Right atrium auricular region (tissue), 2 donors: ENCODE measurements at places on chromosomes 3 and 15. TPM values are rescaled to one million over a fixed set of nuclear protein-coding genes. Genes with fewer than 3 reads are reported as not detected.

DNA sequence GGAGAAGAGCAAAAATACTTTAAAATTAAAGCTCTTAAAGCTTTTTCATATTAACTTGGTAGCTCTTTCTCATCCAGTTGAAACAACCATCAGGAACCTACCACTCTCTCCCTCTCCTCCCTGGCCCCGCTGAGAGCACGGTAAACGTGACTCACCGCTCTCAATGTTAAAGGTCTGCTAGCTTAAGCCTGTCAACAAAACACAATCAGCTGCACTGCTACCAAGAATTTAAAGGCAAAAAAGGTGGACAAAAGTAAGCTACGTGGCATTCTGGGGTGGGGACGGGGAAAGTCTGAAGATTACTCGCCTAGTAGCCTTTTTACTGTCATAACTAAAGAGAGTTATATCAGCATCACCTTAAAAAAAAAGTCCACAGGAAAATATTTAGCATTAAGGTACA lies 8.4 kb upstream of the GP5 start:
- no peak overlapping the region for H3K4me3 ChIP-seq
- no peak for DNase-seq
- no peaks in the 10 kb centered on the region for H3K4me1 ChIP-seq
- peaks cover 35% of the 10 kb centered on the region for H3K36me3 ChIP-seq
- H3K27me3 ChIP-seq: no peaks in the 10 kb centered on the region

- H3K27me3 ChIP-seq: no peaks in the 10 kb centered on the region
- H3K36me3 ChIP-seq: peaks cover 43% of the 10 kb centered on the region
Measured at GRCh38 chr3:100358413-100358812, 23.9 kb downstream of the NIT2 start.

- no peaks in the 10 kb centered on the region for H3K4me1 ChIP-seq
- peaks cover 5% of the 10 kb centered on the region for H3K36me3 ChIP-seq
- no peak overlapping the region for H3K27ac ChIP-seq
- DNase-seq: no peak
- no peak overlapping the region for H3K4me3 ChIP-seq
- no peaks in the 10 kb centered on the region for H3K27me3 ChIP-seq
Measured at GRCh38 chr15:42385206-42385979, 26.1 kb downstream of the CAPN3 start.

- no peaks in the 10 kb centered on the region for H3K27me3 ChIP-seq
- no peak for DNase-seq
- H3K4me3 ChIP-seq: no peak overlapping the region
- no peaks in the 10 kb centered on the region for H3K36me3 ChIP-seq
- peak overlapping the region; percentile 49 for H3K27ac ChIP-seq
Measured at GRCh38 chr3:63967675-63968611, 55.4 kb downstream of the PSMD6 start.

- H3K27ac ChIP-seq: no peak overlapping the region
- H3K36me3 ChIP-seq: no peaks in the 10 kb centered on the region
- H3K4me1 ChIP-seq: peaks cover 7% of the 10 kb centered on the region
- H3K4me3 ChIP-seq: no peak overlapping the region
- no peak for DNase-seq
Measured at GRCh38 chr3:141267629-141268028, 36.0 kb downstream of the PXYLP1 start.

- H3K36me3 ChIP-seq: no peaks in the 10 kb centered on the region
- H3K4me3 ChIP-seq: no peak overlapping the region
- no peaks in the 10 kb centered on the region for H3K27me3 ChIP-seq
Measured at GRCh38 chr15:77547801-77548588, 84.7 kb downstream of the LINGO1 start.

- peaks cover 14% of the 10 kb centered on the region for H3K36me3 ChIP-seq
- H3K4me1 ChIP-seq: no peaks in the 10 kb centered on the region
- no peak overlapping the region for H3K27ac ChIP-seq
Measured at GRCh38 chr3:123225016-123225415, 23.3 kb downstream of the SEC22A start.

- no peaks in the 10 kb centered on the region for H3K27me3 ChIP-seq
- no peak overlapping the region for H3K27ac ChIP-seq
- no peak for DNase-seq
- no peaks in the 10 kb centered on the region for H3K4me1 ChIP-seq
Measured at GRCh38 chr15:71743861-71744382, 66.4 kb upstream of the NR2E3 start.

DNA sequence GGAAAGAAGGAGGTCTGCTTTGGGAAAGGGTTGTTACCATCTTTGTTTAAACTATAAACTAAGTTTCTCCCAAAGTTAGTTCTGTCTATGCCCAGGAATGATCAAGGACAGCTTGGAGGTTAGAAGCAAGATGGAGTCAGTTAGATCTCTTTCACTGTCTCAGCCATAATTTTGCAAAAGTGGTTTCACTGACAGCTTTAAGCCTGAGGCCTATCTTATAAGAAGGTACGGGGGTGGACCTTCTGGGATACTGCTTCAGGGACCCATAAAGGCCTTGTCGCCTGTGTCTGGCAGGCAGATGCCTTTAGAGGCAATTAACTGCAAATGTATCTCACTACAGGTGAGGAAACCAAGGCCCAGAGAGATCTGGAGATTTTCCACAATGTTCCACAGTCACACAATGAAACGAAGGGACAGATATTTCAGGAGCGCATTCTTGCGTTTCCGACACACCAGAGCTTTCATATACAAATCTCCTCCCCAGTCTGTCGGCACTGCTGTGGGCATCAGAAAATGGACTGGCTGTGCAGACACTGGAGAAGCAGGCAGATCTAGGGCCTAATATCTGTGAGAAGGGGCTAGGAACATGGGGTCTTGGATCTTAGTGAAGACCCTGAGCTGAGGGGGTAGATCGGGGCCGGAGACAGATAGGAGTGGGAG lies 169.5 kb upstream of the SMAD3 start:
- H3K4me1 ChIP-seq: no peaks in the 10 kb centered on the region
- no peak overlapping the region for H3K4me3 ChIP-seq
- no peak overlapping the region for H3K27ac ChIP-seq
- no peaks in the 10 kb centered on the region for H3K36me3 ChIP-seq
- H3K27me3 ChIP-seq: no peaks in the 10 kb centered on the region
- no peak for DNase-seq

GRCh38 chr3:132342610-132343009 lies 25.4 kb downstream of the ACP3 start:
- no peaks in the 10 kb centered on the region for H3K36me3 ChIP-seq
- no peak overlapping the region for H3K27ac ChIP-seq
- no peaks in the 10 kb centered on the region for H3K27me3 ChIP-seq
- no peak overlapping the region for H3K4me3 ChIP-seq
- no peak for DNase-seq
- H3K4me1 ChIP-seq: no peaks in the 10 kb centered on the region

DNA sequence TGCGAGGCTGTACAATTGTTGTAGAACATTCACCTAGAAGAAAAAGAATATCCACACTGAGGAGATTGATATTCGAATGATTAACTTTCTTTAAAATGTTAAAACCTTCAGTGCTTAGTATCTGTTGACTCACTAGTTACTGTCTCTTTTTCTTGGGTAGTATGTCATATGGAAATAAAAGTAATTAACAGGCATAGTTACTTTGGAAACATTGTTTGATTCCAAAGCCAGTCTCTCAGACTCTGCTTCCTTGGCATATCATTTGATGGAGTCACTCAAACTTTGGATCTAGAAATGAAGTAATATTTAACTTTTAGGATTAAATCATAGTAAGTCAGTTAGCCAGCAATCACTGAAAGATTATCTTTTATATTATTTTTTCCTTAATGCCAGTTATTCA lies 63.4 kb downstream of the MAP2K5 start:
- no peaks in the 10 kb centered on the region for H3K27me3 ChIP-seq
- H3K27ac ChIP-seq: no peak overlapping the region
- peaks cover 5% of the 10 kb centered on the region for H3K36me3 ChIP-seq

DNA sequence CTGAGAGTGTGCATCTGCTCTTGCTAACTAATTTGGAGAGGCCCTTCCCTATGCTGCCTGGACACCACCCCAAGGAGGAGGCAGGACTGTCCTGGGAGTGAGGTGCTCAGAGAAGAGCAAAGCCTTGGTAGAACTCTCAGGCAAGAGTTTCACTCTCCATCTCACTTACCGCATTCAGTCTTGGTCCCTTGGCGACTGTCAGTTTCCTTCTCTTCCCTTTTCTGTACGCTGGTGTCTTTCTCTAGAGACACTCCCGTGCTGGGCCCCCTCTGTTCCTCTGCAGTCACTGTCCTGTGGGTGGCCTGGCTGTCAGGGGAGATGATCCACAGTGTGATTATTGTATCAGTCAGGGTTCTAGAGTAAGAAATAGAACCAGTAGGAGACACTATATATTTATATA lies 44.0 kb downstream of the IDH2 start:
- H3K27ac ChIP-seq: no peak overlapping the region
- H3K4me3 ChIP-seq: no peak overlapping the region
- H3K4me1 ChIP-seq: no peaks in the 10 kb centered on the region

DNA sequence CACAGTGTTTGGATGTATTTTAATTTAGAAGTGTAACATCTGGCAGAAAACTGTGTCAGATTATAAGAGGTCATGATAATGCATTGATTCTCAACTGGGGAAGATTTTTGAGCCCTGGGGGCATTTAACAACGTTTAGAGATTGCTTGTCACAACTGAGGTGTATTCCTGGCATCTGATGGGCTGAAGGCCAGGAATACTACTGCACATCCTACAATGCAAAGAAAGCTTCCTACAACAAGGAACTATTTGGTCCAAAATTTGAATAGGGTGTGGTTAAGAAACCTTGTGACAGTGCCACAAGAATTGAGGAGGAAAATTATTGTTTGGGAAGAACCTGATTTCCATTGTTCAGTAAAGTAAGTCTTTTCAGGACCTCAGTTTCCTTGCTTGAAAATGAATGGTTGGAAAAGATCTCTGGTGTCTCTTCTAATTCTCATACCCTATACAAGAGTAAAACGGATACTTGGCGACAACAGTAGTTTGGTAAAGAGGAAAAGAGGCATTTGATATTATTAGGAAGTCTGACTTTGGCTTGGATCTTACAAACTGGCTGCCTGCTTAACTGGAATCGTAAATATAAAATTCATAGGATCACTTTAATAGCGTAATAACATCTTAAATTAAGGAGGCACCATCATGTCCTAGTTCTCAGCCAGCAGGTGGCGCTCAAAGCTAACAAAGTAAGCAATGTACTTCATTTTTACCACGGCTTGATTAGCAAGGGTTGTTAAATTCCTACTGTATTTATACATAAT lies 4.3 kb downstream of the DAZL start:
- H3K27me3 ChIP-seq: no peaks in the 10 kb centered on the region
- no peak overlapping the region for H3K27ac ChIP-seq
- H3K4me1 ChIP-seq: no peaks in the 10 kb centered on the region
- no peak overlapping the region for H3K4me3 ChIP-seq

DNA sequence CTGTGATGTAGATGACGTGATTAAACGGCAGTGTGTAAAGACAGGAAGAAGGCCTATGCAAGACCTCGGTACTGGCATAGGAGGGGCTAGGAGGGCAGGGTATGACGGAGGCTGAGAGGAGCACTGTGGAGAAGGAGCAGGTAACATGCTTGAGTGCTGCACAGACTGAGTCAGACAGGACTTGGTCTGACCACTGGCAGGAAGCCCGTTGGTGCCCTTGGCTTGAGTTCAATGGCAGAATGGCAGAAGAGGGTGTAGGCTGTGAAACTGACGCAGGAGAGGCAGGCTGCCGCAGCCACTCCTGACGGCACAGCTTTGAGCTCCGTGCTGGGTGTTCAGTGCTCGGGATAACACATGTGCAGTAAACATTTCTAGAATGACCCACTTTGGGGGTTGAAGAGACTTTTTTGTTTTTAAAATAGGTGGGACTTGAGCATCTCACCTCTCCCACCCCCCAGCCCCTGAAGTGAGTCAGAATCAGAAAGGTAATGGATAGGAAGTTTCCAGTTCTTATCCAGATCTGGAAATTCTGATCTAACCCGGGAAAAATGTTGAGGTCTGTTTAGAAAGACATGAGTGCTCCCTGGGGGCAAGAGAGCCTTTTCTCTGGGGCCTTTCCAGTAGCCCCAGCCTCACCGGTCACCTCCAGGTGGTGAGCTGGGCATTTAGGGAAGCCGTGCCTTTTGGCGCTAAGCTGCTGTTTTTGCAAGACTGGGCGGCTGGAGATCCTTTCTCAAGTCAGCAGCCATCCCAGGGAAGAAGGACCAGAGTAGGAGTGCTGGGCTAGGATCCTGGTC lies 126.4 kb downstream of the RPLP1 start:
- no peak overlapping the region for H3K27ac ChIP-seq
- no peaks in the 10 kb centered on the region for H3K27me3 ChIP-seq
- no peaks in the 10 kb centered on the region for H3K4me1 ChIP-seq
- H3K4me3 ChIP-seq: no peak overlapping the region
- H3K36me3 ChIP-seq: no peaks in the 10 kb centered on the region
- no peak for DNase-seq

DNA sequence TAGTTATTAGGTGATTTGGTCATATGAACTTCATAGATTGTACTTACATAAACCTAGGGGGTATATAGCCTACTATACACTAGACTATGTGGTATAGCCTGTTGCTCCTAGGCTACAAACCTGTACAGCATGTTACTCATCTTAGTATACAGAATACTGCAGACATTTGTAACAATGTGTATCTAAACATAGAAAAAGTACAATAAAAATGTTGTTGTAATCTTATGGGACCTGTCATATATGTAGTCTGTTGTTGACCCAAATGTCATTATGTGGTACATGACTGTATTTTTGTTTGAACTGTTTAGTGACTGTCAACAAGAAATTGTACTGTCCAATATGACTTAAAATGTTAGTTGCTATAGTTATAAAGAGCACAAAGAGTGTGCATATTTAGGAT lies 69.8 kb downstream of the TCF12 start:
- H3K27me3 ChIP-seq: no peaks in the 10 kb centered on the region
- H3K27ac ChIP-seq: no peak overlapping the region
- H3K36me3 ChIP-seq: no peaks in the 10 kb centered on the region
- no peak for DNase-seq
- peaks cover 53% of the 10 kb centered on the region for H3K4me1 ChIP-seq
- no peak overlapping the region for H3K4me3 ChIP-seq

DNA sequence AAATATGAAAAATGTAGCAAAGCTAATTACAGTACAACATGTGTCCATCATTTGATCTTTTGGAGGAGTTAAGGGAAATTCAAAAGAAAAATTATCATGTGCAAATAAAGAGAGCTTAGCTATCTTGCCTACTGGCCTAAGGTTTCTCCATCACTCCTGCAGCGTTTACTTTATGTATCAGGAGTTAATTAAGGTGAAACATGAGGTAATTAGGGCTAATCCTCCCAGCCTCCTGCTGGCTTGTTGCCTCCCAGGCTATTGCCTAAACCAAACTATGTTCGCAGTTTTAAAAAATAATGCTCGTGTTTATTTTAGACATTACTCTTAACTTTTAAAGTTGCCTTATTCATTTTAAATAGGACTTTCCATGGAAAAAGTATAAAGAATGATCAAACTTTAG lies 367.5 kb downstream of the ROBO2 start:
- no peaks in the 10 kb centered on the region for H3K27me3 ChIP-seq
- H3K27ac ChIP-seq: no peak overlapping the region
- H3K4me1 ChIP-seq: no peaks in the 10 kb centered on the region
- no peak for DNase-seq
- H3K36me3 ChIP-seq: no peaks in the 10 kb centered on the region

- no peaks in the 10 kb centered on the region for H3K36me3 ChIP-seq
- H3K27me3 ChIP-seq: no peaks in the 10 kb centered on the region
- DNase-seq: no peak
- H3K4me1 ChIP-seq: no peaks in the 10 kb centered on the region
Measured at GRCh38 chr3:11445883-11446282, 173.7 kb downstream of the ATG7 start.

Gene STARD9
- total RNA-seq: 8.8 TPM

Gene CLSTN2
- total RNA-seq: 13.6 TPM

Gene LMAN1L
- total RNA-seq: 88.7 TPM

Gene EAF1
- 13.2 TPM for total RNA-seq

Gene ZNF774
- 4.3 TPM for total RNA-seq

Gene ITGA11
- total RNA-seq: 12.6 TPM

Gene FOXB1
- total RNA-seq: not detected

Gene MINAR1
- 0.20 TPM for total RNA-seq

Gene SLC24A5
- total RNA-seq: not detected
